Stromal cell of bone marrow (primary cell): ENCODE measurements at places on chromosomes 3 and 15.
A peak's percentile ranks its signal among the peaks of the same experiment; 100 is the strongest.

GRCh38 chr3:5499404-5499803 is 311.9 kb downstream of the EDEM1 start:
- DNase-seq, result no peak

GRCh38 chr3:45509038-45509767 is 85.3 kb upstream of the LIMD1 start:
- DNase-seq, result peak; percentile 97

GRCh38 chr15:50227076-50227475 is 38.5 kb downstream of the HDC start:
- DNase-seq, result peak; percentile 38

DNA sequence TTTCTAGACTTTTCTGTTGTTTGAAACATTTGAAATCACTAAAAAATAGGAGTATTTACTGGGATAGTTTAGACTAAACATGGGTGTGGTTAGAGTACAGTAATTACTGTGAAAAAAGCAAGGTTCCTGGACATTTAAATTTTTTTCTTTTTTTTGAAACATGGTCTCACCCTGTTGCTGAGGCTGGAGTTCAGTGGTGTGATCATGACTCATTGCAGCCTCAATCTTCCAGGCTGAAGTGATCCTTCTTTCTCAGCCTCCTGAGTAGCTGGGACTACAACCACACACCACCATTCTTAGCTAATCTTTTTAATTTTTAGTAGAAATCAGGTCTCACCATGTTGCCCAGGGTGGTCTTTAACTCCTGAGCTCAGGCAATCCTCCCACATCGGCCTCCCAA is 20.4 kb upstream of the CELF6 start:
- DNase-seq, result no peak

GRCh38 chr15:74209560-74209958 is 7.0 kb upstream of the STRA6 start:
- no peak for DNase-seq

- DNase-seq, result no peak
Measured at GRCh38 chr3:114226313-114226712, 11.1 kb downstream of the ZNF80 start.

DNA sequence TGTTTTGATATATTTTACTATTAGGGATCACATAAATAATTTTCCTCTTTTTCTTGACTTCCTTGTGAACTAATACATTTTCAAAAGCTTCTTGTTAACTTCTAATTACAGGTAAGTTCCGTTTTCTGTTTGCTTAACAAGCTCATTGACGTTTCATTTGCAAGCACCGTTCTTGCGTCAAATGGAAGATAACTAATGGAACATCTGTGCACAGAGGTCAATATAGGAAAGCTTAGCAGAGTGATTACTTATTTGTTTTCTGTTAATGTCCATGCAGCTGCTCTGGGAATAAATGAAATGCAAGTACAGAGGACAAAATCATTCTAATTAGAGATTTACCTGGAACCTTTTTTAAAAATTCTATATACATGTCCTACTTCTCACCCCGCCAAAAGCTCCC is 115.5 kb upstream of the C2CD4B start:
- DNase-seq, result no peak

DNA sequence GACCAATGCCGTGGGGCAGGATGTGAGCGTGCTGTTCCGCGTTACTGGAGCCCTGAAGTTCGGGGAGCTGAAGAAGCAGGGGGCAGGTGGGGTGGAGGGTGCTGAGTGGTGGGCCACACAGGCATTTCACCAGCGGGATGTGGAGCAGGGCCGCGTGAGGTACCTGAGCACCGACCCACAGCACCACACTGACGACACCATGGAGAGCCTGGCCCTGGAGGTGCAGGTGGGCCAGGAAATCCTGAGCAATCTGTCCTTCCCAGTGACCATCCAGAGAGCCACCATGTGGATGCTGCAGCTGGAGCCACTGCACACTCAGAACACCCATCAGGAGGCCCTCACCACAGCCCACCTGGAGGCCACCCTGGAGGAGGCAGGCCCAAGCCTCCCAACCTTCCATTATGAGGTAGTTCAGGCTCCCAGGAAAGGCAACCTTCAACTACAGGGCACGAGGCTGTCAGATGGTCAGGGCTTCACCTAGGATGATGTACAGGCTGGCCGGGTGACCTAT is 179.6 kb downstream of the TBC1D2B start:
- no peak for DNase-seq

DNA sequence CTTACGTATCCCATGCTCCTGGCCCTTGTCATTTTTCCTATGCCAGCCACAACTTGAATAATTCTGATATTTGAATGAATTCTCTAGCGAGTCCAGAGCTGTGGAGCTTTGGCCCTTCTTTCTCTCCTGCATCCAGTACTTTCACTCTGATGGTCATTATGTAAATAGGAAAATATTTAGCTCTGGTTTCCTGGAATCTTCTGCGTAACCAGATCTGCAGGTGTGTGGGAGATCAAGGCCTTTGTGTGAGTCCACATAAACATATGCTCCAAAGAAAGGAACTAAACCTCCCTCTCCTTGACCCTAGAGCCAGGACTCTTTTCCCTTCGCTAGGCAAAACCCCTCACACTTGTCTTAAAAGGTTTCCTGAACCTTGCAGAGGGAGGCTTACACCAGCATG is 132.5 kb upstream of the THBS1 start:
- no peak for DNase-seq

DNA sequence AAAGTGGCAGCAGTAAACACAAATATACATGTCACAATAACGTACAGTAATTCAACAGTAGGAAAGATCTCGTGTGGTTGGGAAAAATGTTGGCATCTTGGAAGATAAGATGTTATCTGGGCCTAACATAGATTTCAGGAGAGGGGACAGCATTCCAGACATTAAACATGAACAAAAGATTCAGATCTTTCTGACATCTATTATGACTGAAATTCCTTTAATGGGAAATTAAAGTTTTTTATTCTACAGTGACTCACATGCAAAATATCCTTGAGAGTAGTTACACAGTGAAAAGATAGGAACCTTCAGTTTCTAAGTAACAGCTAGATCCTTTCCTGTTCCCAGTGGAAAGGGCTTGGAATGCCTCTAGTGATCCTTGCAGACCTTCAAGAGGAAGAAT is 9.2 kb downstream of the NDUFB5 start:
- no peak for DNase-seq
